Epithelial cell of umbilical artery (primary cell): ENCODE measurements at places on chromosomes 12 and 14. TPM values are rescaled to one million over a fixed set of nuclear protein-coding genes. Genes with fewer than 3 reads are reported as not detected.

The PLXNC1 gene
- total RNA-seq, result 0.15 TPM in 1 of 2 replicates, not detected in the other

The RNF31 gene
- total RNA-seq, result 37.4 and 47.7 TPM in 2 replicates

The ART4 gene
- 16.9 and 29.5 TPM in 2 replicates for total RNA-seq

The ANKRD52 gene
- total RNA-seq, result 9.3 and 13.0 TPM in 2 replicates

The GALNT16 gene
- 0.30 and 0.65 TPM in 2 replicates for total RNA-seq

The TMED8 gene
- 11.0 and 13.8 TPM in 2 replicates for total RNA-seq

The RNASE7 gene
- not detected in 2 replicates for total RNA-seq

The SPIC gene
- total RNA-seq, result not detected in 2 replicates

The FGF23 gene
- total RNA-seq, result not detected in 2 replicates

The RAPGEF3 gene
- 17.2 and 29.5 TPM in 2 replicates for total RNA-seq

The ZNF385A gene
- total RNA-seq, result 0.65 and 1.2 TPM in 2 replicates
